ENCODE measurements at places on chromosomes 5 and 9. TPM values are rescaled to one million over a fixed set of nuclear protein-coding genes. Genes with fewer than 3 reads are reported as not detected.
A peak's percentile ranks its signal among the peaks of the same experiment; 100 is the strongest.

GRCh38 chr5:66896171-66896570 lies 300.0 kb downstream of the MAST4 start:
- peak; percentile 95 for DNase-seq

DNA sequence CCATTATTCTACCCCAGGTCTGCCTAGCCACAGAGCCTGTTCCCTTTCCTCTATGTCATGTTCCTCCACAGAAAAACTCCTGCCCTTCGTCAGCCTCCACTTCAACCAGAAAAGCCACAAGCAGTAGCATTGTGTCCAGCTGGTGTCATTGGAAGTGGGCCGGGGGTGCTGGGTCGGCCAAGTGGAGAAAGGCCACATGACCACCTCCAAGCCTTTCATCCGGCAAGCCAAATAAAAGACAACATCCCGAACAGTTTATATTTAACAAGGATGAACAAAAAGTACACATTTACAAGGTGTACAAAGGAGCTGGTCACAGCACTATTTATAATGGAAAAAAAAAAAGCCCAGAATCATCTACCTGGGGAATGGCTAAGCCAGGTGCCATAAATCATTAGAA lies 16.1 kb upstream of the SPOCK1 start:
- DNase-seq: no peak

DNA sequence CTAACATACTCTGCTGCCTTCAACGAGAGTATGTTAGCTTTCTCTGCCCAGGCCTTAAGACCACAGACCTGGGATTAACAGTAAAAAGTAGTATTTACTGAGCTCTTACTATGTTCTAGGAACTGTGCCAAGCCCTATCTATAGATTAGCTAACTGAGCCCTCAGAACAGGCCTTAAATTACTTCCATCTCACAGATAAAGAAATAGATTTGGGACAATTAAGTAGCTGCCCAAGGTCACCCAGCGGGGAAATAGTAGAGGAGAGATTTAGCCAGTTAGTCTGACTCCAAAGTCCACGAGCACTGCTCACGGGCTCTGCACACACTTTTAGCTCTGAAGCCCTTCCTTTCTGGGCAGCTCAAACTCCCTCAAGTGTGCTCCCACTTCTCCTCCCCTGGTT lies 64.5 kb upstream of the EQTN start:
- no peak for DNase-seq

Gene FGF10
- total RNA-seq: not detected

Gene HCN1
- total RNA-seq: not detected

Gene SV2C
- not detected for total RNA-seq

DNA sequence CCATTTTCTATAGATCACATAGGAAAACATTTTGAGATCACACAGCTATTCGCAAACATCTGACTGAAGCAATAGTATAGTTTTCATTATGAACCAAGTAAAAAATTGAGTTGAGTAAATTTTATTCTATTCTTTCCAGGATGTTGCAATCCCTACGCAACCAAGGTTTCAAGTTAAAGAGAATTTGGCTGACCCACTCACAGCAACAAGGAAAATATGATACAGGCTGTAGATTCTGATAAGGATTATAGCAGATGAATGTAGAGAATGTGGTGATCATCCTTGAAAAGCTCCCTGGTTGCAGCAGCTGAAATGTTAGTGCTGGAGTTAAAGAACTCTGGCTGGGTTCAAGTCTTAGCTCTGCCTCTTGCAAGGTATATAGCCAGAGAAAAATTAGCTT lies 4.7 kb downstream of the ABCA1 start:
- no peak for DNase-seq

- no peak for DNase-seq
These were observed 5.1 kb upstream of the TUT7 start for GRCh38 chr9:86359151-86359879.

DNA sequence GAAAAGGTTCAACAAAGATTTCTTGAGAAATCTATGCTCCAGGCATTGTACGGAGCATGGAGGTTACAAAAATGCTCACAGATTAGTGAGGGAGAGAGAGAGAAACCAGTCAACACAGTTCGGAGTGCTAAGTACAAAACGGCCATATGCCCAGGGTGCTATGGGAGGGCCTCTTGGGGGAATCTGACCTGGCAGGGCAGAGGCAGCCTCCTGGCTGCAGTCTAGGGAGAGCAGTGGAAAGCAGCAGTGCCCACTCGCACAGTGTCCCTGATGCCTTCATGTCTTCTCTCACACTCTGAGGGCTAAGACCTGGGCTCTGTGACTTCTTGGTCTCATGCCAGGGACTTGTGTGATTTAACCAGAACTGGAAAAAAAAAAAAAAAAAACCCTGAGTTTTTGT lies 29.8 kb upstream of the SMC5 start:
- DNase-seq: no peak

DNA sequence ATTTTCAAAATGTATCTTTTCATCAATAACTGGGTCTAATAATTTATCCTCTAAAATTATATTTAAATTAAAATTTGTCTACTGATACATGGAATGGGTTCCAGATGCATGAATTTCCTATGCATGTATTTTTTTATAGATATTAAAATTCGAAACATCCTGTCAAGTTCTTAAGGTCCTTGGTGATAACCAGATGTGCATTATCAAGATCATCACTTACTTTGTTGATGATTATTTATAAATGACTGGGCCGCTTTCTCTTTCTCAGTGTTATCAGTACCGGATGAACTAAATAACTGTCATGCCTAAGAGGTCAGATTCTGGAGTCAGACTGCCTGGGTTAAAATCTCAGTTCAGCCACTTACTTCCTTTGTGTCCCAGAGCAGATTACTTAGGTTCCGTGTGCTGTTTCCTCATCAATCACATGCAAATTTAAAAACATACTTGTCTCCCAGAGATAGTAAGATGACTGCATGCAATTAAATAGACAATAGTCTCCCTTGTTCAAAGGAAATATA lies 124.3 kb downstream of the TEX10 start:
- DNase-seq: no peak

Gene SLC6A18
- total RNA-seq: not detected

- no peak for DNase-seq
These were observed 16.3 kb downstream of the MAPKAP1 start for GRCh38 chr9:125690679-125691078.

DNA sequence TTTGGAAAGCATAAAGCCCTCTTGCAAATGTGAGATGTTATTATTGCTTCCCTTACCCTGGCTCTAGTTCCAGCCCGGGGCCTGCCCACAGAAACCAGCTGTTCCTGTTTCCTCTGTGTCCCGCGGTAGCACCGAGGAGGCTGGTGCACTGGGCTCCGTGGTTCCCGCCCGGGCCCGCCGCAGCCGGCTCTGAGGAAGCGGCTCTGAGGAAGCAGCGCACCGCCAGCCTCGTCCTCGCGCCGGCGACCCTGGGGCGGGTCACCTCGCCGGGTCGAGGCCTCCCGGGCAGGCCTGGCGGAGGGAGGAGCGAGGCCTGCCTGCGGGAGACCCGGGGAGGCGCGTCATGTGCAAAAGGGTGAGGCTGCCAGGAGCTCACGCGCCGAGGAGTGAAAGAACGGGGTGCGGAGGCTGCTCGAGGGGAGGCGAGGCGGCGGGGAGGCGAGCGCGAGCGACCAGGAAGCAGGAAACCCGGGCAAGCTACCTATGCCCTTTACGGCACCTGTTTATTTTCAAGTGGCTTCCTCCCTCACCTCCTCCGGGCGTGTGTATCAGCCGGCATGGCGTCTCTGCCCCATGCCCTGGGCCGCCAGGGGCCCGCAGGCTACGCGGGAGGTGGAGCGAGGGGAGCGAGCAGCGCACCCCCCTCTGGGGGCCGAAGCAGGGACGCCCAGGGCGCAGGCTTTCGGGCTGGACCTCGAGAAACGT lies 61.3 kb upstream of the MEGF10 start:
- no peak for DNase-seq

- DNase-seq: peak; percentile 32
These were observed 185.7 kb downstream of the MARCHF11 start for GRCh38 chr5:15993919-15994318.

DNA sequence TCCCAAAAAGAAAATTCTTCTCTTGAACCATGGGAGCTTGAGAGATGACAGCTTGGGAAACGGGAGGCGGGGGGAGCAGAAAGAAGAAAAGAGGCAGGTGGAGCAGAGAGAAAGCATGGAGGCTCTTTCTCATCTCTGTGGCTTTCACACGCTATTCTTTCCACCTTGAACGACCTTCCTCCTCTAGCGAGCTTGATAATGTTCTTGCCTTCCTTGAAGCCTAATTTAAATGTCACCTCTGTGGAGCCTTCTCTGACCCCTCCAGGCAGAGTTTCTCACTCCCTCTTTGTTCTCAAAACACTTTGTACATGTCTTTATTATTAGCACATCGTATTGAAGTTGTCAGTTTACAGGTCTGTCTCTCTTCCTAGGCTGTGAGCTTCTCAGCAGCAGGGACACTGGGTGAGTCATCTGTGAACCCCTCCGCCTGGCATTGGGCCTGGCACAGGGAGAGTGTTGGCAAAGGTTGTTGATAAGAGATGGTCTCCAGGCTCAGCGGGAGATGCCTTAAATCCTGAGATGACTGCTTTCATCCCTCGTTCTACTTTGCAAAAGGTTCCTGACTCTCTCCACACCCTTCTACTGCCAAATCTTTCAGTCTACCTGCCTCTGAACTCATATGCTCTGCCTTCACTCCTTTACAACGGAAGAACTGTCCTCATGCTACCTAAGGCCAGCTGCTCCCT lies 14.1 kb upstream of the STRBP start:
- DNase-seq: peak; percentile 70

GRCh38 chr5:42770003-42770402 lies 13.4 kb downstream of the CCDC152 start:
- no peak for DNase-seq

Gene SNCB
- 2.4 TPM for total RNA-seq

- peak; percentile 43 for DNase-seq
These were observed 64.4 kb downstream of the FAM114A2 start for GRCh38 chr5:153974131-153974812.

Gene ZNF608
- total RNA-seq: 0.70 TPM

Gene OLFML2A
- 0.69 TPM for total RNA-seq

GRCh38 chr9:33157960-33158842 lies 8.9 kb downstream of the B4GALT1 start:
- no peak for DNase-seq

Gene TJP2
- total RNA-seq: 115 TPM

DNA sequence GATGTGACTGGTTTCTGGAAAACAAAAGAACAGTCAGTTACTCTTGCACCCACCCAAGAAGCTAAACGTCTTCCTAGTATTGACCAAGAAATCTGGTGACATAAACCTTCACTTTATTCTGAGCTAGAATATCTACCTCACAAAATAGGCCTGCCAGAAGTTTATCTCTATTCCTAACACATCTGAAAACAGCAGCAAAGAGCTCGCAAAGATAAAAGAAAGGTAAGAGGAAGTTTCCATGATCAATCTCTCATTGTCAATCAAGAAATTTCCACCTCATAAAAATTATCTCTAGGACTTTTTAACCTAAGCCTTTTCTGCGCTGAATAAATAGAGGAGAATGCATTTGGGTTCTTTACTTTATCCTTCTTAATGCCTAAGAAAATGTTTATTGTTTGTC lies 17.3 kb upstream of the ZNF474 start:
- DNase-seq: no peak

- DNase-seq: peak; percentile 11
These were observed 772.7 kb downstream of the PRELID2 start for GRCh38 chr5:145062280-145063062.

Gene GRM6
- total RNA-seq: not detected

DNA sequence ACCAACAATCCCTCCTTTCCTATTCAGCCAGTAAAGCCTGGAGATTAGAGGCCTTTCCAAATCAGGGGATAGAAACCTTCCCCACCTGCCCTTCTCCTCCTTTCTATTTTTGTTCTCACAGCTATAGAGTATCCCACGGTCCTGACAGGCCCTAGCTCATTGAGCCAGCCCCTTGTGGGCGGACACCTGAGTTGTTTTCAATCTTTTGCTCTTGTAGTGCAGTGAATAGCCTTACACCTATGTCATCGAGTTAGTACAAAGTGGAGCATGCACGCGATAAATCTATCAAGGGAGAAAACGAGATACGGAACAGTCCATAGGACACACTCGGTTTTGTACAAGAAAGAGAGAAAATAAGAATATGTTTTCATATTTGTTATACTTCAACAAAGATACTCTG lies 77.2 kb downstream of the TSPAN17 start:
- DNase-seq: no peak

GRCh38 chr5:6721442-6721841 lies 8.2 kb downstream of the TENT4A start:
- DNase-seq: no peak

Gene MLLT3
- total RNA-seq: 20.0 TPM

DNA sequence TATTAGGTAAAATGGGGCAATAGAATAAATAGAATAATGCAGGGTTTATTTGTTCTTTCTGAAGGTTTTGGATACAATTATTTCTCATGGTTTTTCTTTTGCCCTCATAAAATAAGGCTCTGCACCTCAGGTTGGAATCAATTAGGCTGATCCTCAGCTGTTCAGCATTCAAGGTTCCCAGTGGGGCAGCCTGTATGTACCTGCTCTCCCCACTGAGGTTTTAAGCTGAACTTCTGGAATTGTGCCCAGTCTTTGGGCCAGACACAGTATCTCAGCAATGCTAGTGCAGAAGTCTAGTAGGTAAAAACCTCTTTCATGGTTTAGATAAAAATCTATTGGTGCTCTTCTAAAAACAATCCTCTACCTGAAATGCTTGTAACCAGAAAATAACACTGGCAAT lies 98.0 kb downstream of the EDIL3 start:
- no peak for DNase-seq

DNA sequence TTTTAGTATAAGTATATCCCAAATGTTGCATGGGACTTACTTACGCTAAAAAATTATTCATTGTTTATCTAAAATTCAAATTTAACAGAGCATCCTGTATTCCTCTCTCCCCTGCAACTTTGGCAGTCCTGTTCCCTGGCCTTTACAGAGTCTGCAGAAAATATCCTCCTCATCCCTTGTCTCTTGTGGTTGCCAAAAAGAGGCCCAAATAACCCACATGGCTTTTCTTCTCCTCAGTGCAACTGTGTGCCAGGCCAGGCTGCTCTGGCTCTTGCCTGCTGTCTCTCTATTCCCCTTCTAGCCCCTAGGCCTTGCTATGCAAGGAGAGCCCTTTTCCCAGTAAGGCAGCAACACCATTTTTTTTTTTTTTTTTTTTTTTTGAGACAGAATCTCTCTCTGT lies 23.0 kb downstream of the ARHGEF37 start:
- DNase-seq: no peak

DNA sequence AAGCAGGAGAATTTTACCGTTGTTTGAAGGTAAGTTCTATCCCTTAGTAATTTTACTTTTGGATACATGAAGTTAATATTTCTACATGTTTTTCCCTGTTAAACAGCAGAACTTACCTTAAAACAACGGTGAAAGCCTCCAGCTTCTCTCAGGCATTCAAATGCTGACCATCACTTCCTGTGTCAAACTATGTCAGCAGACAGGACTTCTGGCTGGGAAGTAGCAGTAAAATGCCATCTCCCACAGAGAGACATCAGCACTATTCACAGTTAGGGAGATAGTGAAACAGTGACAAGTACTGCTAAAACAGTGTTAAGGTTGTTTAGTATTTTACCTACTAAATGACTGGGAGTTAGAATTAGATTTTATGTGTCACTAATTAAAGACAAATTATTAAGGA lies 34.2 kb upstream of the GOLGA1 start:
- DNase-seq: no peak

DNA sequence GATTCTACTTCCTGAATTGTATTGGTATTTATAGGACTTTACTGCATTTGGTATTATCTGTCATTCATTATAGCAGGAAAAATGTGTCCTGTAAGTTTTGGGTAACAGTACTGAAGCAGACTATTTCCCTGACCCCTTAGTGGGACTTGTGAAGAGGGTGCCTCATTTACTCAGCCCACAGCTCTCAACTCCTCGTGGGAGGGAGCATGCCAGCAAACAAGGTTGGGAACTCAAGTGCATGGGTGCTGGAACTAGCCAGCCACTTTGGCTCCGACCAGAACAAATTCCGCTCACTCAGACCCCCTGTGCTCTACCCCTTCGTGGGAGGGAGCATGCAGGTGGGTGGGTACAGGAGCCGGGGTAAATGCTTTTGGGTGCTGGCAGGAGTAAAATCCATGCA lies 1773.5 kb upstream of the WWC1 start:
- no peak for DNase-seq

Data from HT1080 (cell line).